ENCODE measurements at places on chromosomes 2 and 18.

DNA sequence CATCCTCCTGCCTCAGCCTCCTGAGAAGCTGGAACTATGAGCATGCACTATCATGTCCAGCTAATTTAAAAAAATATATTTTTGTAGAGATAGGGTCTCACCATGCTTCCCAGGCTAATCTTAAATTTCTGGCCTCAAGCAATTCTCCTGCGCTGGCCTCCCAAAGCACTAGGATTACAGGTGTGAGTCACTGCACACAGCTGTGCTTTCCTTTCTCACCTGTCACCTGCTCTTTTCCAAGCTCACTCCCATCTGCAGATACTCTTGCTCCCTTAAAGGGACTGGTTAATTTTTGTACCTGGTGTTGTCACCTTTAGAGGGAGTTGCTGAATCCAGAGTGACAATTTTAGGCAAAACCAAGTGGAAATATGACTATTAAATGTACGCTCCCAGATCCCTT lies 178.2 kb downstream of the LOXHD1 start:
- no peak for DNase-seq

DNA sequence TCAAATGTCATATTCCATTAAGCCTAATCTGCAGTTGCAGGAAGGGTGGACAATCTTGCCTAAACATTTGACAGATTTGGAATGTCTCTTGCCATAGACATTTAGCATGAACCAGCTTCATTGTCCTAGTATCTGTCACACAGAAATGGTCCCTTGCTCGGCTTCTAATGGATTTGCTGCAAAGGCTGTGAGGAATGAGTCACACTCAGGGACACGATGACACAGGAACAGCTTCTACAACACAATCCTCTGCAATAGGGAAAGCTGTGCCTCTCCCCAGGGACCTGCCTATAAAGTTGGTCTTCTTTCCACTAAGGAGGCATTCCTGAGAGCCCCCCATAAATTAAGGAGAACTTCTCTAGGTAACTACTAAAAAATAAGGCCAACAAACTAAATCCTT lies 155.1 kb upstream of the L3MBTL4 start:
- no peak for DNase-seq

- DNase-seq: no peak
Observed at GRCh38 chr2:71477231-71477691, 23.9 kb downstream of the DYSF start.

GRCh38 chr2:21404137-21404536 lies 280.4 kb downstream of the TDRD15 start:
- no peak for DNase-seq

DNA sequence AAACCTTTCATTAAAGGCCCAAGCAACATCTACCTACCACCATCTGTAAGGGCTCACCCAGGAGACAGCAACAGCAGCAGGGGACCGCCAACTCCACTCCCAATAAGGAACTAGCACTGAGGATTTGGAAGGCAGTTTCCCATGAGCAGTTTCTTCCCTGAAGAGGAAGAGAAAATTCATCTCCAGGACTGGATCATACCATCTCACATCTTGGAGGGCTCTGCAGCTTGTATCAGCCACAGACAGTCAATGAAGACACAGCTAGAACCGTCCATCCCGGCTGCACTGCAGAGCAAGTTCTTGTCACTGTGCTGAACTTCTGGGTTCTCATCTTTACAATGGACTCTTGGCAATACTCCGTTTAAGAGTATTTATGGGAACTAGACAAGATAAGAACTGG lies 2.8 kb upstream of the GYPC start:
- no peak for DNase-seq

GRCh38 chr2:47109680-47110079 lies 45.4 kb downstream of the STPG4 start:
- no peak for DNase-seq

DNA sequence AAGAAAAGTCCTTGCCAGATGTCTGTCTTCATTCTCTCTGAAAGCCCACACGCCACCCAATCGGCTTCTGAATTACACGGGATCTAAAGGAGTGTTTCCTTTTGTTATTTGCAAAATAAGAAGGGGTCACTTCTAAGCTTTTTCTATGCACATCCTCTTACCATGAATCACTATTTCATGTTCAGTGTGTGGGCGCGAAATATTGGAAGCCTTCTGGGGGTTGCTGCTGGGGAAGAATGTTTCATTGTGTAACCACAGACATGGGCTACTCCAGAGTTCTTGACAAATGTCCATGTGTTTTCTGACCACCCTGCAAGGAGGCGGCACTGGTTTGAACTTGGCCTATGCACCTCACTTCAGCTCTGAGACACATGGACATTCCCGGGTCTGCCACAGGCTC lies 133.6 kb upstream of the APCDD1 start:
- DNase-seq: no peak

- no peak for DNase-seq
Observed at GRCh38 chr2:198321522-198322088, 517.2 kb downstream of the PLCL1 start.

GRCh38 chr2:48902521-48902920 lies 147.0 kb upstream of the LHCGR start:
- DNase-seq: no peak

DNA sequence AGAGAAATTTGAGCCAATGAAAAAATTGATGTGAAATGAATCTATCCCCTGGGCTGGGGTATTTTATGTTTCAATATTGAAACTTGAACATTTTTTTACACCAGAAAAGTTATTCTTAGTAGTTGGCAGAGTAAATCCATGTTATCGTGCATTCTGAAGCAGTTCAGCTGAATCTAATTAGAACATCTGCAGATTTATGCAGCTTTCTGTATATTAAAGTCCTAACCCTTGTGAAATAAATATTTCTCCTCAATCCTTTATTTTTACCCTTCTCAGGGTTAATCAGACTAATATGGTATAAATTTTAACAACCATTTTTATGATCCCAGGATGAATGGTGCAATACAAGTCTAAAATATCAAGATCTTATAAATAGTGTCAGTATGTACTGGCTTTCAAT lies 69.5 kb downstream of the CDH20 start:
- no peak for DNase-seq

- DNase-seq: no peak
Observed at GRCh38 chr2:98085649-98086048, 1.3 kb upstream of the VWA3B start.

DNA sequence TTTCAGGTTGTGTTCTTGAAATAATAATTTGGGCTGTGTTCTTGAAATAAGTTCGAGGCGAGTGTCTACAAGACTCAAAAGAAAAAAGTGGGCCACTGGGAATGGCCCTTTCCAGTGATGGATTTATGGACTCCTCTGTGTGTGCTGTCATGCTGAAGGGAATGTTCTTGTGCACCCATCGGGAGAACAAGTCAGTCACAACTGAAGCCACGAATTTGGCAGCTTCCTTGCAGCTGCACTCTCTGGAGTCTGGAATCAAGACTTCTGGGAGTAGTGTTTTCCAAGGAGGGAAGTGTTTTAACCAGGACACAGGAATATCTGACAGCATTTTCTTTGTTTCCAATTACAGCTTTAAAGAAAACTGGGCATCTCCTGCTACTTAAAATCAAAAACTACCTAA lies 620 bp downstream of the SLC14A1 start:
- no peak for DNase-seq

- no peak for DNase-seq
Observed at GRCh38 chr2:66030553-66030952, 404.4 kb upstream of the MEIS1 start.

GRCh38 chr2:236393101-236393500 lies 128.9 kb upstream of the ASB18 start:
- DNase-seq: no peak

DNA sequence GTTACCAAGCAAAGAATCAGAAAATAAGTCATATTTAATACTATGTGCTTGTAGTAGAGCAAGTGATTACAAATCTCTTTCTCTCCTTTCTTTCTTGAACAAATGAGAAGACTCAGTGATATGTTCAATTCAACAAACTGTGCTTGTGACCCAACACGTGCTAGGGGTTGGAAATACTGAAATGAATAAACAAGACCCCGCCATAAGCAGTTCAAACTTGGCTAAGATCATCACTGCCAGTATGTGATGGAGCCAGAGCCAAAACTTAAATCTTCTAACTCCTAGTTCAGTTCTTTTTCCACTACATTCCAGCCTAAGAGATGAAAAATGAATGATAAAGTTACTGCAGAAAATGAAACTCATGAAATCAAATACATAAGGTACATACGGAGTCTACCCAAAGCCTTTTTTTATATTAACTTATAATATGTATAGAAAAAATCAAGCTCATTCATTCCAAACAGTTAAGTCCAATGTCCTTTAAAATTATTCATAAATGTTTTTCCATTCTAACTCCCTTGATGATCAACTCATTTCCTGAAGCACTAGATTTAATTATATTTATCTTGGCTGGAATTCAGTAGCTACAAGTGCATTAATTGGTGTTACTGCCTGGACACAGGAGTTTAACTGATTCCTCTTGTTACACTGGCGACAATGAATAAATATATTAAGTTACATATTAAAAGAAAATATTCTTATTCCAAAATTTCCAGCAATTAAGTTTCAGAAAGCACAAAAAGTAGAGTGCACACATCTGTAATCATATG lies 36.0 kb downstream of the GALNT3 start:
- no peak for DNase-seq

GRCh38 chr18:78160961-78161656 lies 818.5 kb upstream of the SALL3 start:
- DNase-seq: no peak

DNA sequence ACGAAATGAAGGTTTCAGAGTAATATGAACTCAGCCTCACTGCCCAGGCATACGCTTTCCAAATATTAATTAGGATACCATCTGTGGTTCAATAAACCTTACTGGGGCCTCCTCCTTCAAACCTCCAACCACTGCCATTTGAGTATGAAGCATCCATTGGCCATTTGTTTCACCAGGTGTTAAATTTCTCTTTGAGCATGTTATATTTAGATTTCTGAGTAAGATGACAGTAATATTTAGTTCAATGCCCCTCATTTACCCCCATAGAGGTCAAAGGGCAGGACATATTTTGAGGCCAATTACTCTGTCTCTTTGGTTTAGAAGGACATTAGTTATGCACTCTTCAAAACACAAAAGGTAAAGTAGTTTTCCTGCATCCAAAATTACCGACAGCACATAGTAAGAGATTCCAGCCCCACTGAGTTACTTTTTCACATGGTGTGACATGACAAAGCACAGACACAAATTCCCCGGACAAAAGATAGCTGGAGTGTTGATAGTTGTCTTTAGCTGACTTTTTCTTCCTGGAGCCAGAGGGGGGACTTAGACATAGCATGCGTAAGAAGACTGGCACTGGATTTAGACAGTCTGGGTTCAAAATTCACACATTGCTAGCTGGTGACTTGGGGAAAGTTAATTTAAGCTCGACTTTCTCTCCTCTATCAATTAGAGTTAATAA lies 33.1 kb upstream of the LNPK start:
- no peak for DNase-seq

DNA sequence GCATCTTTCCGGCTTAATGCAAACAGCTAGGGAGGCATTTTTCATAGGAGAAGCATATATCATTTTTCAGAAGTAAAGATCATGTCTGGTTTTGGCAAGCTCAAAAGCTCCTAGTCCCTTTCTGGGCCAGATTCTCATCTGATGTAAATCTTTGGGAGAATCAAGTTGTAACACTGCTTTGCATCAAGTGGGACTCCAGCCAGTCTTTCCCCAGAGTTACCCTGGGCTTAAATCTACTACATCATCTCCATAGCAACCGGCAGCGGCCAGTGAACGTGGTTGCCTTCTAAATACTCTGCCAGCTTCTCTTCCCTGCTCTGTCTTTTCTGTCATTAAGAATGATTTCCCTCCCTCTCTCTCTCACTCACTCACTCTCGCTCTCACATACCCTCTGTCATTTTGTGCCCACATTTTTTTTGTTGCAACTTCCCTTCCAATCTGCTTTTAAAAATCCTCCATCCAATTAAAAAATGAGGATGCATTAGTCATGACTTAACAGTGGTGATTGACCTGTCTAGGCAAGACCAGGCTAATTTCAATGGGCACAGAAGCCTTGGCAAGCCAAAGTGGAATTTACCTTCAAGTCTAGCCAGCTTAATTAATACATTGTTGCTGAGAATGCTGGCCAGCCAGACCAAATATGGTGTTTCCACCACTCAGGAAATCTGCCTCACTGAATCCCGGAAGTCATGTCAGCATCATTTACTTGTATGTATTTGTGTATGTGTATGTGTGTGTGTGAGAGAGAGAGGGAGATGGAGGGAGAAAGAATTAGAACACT lies 93.0 kb downstream of the NRP2 start:
- DNase-seq: peak; percentile 50

DNA sequence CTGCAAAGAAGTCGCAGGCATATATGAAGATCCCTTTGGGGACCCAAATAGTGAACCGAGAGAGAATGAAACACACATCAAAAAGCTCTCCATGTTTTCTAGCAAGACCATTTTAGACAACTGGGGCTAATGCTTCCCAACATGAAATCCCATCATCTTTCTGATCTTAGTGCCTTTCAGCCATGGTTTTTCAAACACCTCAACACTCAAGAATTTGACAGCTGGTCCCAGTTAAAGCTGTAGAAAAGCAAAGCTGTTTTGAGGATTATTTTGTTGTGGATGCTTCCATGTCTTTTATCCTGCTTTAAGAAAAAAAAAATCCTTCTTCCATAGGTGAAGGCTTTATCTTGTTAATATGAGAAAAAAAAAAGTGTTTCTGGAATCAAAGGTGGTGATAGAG lies 259.1 kb downstream of the STK39 start:
- DNase-seq: no peak

GRCh38 chr2:214103276-214104001 lies 307.4 kb upstream of the VWC2L start:
- no peak for DNase-seq

DNA sequence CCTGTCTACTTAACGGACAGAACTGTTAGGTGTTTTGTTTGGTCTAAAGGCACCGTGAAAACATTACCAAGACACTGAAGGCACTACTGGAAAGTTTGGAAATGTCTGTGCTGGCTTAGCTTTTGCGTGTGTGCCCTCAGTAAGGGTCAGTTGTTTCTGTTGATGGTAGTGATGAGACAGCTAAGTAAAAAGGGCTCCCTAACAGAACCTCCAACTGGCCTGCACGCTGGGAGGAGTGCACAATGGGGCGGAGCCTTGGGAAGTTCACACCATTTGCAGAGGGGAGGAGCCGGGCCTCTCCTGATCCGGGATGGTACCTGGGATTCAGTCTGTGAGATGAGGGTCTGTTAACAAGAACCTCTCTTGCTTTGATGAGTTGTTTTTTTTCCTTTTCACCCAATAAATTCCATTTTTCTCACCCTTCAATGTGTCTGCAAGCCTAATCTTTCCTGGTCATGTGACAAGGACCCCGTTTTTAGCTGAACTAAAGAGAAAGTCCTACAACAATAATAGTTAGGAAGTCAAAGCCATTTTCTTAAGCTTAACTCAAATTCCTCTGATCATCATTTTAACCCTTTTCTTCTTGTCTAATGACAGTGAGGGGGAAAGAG lies 368.7 kb downstream of the PARD3B start:
- no peak for DNase-seq

GRCh38 chr2:128473175-128474035 lies 154.7 kb upstream of the HS6ST1 start:
- DNase-seq: peak; percentile 88

- DNase-seq: no peak
Observed at GRCh38 chr2:6880200-6880733, 2.7 kb downstream of the RSAD2 start.

All from hindlimb muscle (tissue), 1 donor.